ENCODE measurements at places on chromosomes 7 and 10.

GRCh38 chr7:82152858-82153257 lies 290.7 kb downstream of the CACNA2D1 start:
- DNase-seq: no peak

- no peak for DNase-seq
Measured at GRCh38 chr7:73683788-73684693, 644 bp downstream of the BUD23 start.

DNA sequence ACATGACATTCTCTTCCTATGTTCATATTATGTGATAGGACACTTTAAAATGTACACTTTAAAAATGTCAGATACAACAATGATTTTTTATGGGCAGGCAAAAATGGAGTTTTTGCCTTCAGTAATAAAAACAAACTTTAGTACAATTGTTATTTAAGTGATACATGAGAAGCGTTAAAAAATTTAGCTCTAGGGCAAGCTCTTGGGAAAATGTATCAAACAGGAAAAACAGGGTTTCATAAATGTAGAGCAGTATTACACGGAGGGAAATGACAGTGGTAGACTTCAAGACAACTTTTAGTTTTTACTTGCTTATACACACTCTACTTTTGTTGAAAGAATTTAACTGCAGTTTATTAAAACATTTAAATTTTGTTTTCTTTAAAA lies 1.5 kb downstream of the FHIP2A start:
- no peak for DNase-seq

DNA sequence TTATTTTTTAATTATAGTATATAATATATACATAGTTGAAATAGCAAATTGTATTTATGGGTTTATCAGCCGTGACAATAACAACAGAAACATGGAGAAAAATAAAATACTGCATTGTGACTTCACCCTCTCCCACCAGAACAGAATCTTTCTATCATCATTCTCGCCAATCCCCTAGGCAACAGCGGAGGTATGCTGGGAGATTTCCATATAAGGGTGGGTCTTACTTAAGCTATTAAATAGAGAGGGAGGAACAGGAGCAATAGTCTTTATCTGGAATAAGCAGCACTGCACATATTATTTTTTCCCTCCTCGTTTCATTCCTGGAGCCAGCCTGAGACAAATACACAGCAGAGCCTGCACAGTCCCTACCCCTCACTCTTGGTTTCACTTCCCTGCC lies 1214.9 kb downstream of the XPNPEP1 start:
- DNase-seq: no peak

DNA sequence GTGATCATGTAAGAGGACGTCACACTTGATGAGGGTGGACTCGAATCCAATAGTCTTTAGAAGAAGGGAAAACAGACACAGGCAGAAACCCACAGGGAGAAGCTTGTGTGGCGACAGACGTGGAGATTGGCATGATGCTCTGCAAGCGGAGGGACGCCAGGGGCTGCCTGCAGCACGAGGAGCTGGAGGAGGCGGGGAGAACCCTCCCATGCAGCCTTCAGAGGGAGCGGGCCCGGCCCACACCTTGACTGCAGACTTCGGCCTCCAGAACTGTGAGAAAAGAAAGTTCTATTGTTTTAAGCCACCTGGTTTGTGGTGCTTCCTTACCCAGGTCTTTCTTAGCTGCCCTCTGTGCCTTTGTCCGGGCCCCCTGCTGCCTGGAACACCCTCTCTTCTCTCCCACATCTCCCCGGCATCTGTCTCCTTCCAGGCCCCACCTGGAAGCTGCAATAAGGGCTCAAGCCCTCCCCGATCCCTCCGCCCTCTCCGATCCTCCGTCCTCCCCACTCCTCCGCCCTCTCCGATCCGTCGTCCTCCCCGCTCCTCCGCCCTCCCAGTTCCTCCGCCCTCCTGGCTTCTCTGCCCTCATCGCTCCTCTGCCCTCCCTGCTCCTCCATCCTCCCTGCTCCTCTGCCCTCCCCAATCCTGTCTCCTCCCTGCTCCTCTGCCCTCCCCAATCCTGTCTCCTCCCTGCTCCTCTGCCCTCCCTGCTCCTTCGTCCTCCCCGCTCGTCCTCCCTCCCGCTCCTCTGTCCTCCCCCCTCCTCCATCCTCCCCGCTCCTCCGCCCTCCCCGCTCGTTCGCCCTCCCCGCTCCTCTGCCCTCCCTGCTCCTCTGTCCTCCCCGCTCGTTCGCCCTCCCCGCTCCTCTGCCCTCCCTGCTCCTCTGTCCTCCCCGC lies 17.4 kb upstream of the PRKAG2 start:
- DNase-seq: no peak

GRCh38 chr7:141231018-141231792 lies 157.3 kb downstream of the TMEM178B start:
- no peak for DNase-seq

GRCh38 chr10:100969187-100970075 lies at the start of gene SEMA4G:
Gene SEMA4G, plus strand, starts transcription at chr10:100969504. Its CDS starts 3,409 bp downstream, at chr10:100972913.
- DNase-seq: peak; percentile 66

All from left hindlimb (tissue), 1 donor.